ENCODE measurements at places on chromosomes 5 and 9.

GRCh38 chr5:31854181-31855133 is 215.5 kb downstream of the PDZD2 start:
- DNase-seq, result no peak

- no peak for DNase-seq
These were observed 330.7 kb downstream of the CAAP1 start for GRCh38 chr9:26561928-26562327.

- DNase-seq, result no peak
These were observed 60.5 kb upstream of the PITX1 start for GRCh38 chr5:135094339-135095051.

DNA sequence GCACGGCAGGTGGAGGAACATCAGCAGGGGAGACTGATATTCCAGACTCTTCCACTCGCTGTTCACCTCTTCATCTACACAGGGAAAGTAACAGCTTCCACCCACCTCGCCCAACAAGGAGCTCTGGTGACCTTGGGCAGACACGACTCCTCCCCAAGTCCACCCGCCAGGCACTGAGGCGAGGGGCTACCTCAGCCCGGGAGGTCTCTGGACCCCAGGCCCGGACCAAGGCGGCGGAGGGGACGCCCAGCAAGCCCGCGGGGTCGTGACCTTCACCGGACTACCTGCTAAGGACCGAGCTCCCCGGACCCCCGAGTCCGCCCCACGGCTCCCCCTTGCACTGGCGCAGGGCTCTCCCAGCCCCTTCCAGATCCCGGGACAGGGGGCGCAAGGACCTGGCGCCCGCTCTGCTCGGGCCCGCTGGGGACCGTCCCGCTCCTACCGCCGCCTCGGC is 70.2 kb upstream of the LPCAT1 start:
- DNase-seq, result no peak

- no peak for DNase-seq
These were observed 2.5 kb upstream of the CDK9 start for GRCh38 chr9:127783111-127784008.
